ENCODE measurements at places on chromosomes 12 and 14.

GRCh38 chr14:95425369-95426115, 90.9 kb downstream of the SYNE3 start:
- DNase-seq = no peak

GRCh38 chr12:53005215-53005985, 856 bp upstream of the EIF4B start:
- no peak for DNase-seq

DNA sequence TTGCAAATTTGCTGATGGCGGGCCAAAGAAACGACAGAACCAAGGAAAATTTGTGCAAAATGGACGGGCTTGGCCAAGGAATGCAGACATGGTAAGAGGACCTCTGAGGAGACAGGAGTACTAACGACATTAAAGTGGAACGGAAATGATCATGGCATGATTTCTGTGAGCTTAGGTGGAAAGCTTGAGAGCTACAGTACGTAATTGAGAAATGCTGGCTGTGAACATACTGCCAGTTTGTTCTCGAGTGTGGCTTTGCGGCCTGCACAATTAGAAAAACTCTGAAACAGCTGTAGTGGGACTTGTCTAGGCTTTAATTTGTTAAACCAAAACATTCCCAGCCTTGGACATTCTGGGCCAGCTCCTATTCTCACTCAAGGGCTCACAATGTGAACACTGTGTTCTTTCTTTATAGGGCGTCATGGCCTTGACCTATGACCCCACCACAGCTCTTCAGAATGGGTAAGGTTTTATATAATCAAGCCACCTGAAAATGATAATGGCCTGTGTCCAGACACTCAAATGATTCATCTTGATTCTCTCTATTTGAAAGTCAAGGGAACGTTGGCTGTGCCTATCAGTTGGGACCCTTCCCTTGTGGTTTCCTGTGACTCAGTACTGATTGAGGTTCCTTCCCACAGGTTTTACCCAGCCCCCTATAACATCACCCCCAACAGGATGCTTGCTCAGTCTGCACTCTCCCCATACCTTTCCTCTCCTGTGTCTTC, 48.5 kb downstream of the BAZ2A start:
- DNase-seq = no peak

- DNase-seq = no peak
These were observed 146.8 kb upstream of the KITLG start for GRCh38 chr12:88726806-88727720.

DNA sequence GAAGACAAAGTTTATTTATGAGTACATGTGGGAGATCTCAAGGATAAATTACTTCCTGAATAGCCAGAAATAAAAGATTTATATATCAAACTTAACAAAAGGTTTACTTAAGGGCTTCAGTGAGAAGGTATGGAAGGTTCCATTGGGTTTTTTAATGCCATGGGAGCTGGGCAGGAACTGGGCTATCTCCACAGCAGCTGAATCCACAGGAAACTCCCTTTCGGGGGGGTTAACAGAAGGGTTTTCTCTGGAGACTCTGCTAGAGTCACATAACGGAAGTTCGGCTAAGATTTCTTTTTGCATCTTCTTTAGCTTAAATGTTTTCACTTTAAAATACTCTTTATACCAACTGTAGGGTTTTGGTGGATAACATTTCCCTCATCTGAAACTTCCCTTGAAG, 113.5 kb downstream of the UNC79 start:
- no peak for DNase-seq

DNA sequence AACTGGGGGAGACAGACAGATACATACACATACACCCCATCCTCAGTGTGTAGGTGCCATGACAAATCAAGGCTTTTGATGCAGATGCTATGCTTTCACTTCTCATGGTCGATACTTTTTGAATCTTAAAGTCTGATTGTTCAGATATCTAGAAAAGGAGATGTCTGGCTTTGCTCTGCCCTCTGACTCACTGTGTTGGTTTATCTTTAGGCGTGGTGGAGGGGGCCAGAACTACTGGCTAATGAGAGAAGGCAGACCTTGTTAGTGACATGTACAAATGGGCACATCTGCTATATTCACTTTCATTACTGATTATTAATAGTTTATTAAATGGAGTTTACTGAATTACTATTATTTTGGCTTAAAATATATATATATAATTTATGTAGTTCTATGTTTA, 444.3 kb upstream of the RGS6 start:
- no peak for DNase-seq

GRCh38 chr14:33035416-33036194, 96.9 kb downstream of the NPAS3 start:
- no peak for DNase-seq

DNA sequence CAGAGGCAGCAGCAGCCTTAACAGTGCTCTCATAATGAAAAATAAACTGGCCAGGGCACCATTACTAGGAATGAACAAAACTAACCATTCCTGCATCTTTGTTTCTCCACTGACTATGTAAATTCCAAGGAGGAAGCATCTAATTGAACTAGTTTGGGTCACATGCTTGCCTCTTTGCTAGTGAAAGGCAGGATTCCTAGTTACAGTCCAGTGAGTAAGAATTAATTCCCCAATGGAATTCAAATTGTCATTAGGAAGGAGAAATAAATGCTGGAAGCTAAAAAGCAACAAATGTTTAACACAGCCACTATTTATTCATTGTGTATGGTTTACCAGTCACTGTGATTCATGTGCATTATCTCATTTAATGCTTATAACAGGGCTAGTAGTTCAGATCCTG, 316.0 kb downstream of the CCDC91 start:
- no peak for DNase-seq

DNA sequence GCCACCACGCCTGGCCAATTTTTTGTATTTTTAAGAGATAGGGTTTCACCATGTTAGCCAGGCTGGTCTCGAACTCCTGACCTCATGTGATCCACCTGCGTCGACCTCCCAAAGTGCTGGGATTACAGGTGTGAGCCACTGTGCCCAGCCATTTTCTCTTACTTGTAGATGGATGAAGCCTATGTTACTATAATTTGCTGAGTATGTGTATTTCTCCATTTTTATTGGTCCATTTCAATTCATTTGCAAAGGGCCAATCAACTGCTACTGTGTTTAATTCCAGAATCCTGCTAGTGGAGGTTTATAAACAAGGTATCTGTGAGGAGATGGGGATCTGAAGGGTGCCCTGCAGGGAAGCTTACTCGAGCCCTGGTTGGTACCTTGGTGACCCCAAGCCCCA, 101.7 kb upstream of the MAX start:
- DNase-seq = no peak

DNA sequence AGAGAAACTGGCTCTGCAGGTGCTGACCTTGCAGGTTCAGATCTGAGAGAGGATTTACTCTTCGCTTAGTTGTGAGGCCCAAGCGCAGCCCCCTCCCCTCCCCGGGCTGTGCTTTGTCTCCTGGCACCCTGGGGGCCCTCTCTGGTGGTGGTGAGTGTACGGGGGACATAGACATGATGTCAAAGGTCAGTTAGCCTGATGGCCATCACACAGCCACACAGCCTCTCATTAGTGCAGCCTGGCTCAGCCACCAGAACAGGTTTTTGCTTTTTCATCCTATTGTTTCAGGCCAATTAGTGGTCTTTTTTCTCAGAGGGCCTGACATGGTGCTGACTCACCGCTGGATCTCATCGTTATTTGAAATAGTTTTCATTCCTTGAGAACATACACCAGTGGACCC, 437.9 kb downstream of the AACS start:
- no peak for DNase-seq

- no peak for DNase-seq
These were observed 1.9 kb downstream of the RTL1 start for GRCh38 chr14:100901391-100902183.

GRCh38 chr12:93704122-93704521, 26.9 kb downstream of the CRADD start:
- no peak for DNase-seq

DNA sequence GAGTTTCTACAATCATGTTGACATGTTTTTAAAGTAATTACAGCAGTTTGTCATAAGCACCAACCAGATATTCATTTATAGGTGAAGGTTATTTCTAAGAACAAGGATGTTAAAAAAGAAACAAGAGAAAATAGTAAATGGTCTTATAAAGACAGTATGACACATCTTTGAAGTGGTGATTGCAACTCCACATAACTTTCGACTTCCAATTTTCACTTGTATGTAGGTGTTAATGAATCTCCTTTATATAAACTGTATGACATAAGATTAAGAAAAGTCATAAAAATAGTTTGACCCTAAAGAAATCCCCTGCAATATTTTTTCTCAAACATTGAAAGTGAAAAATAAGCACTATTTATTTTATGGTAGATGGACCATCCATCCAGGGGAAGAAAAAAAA, 144.8 kb upstream of the PTPRQ start:
- DNase-seq = no peak

DNA sequence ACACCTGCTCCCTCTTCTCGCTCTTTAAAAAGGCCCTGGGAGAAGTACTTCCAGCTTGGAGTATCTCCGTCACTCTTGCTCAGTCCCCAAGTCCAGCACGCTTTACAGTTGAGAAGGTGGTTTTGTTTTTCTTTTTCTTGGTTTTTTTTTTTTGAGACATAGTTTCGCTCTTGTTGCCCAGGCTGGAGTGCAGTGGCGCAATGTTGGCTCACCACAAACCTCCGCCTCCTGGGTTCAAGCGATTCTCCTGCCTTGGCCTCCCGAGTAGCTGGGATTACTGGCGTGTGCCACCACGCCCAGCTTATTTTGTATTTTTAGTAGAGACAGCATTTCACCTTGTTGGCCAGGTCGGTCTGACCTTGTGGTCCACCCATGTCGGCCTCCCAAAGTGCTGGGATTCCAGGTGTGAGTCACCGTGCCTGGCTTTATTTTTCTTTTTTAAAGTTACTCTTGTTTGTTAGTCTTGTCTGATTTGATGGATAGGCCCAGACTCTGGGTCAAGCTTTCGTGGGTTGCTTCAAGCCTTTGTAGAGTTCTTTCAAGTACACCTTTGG, 1.9 kb downstream of the TDRD9 start:
- DNase-seq = no peak

DNA sequence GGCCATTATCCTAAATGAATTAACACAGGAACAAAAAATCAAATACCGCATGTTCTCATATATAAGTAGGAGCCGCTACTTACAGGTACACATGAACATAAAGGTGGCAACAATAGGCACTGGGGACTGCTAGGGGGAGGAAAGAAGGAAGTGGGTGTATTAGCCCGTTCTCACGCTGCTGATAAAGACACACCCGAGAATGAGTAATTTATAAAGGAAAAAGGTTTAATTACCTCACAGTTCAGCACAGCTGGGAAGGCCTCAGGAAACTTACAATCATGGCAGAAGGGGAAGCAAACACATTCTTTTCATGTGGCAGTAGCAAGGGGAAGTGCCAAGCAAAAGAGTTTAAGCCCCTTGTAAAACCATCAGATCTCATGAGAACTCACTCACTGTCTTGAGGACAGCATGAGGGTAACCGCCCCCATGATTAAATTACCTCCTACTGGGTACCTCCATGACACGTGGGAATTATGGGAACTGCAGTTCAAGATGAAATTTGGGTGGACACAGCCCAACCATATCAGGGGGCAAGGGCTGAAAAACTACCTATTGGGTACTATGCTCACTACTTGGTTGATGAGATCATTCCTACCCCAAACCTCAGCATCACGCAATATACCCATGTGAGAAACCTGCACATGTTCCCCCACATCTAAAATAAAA, 16.4 kb upstream of the MIA2 start:
- DNase-seq = no peak

GRCh38 chr12:56991319-56992246, 14.8 kb downstream of the ZBTB39 start:
- DNase-seq = no peak

DNA sequence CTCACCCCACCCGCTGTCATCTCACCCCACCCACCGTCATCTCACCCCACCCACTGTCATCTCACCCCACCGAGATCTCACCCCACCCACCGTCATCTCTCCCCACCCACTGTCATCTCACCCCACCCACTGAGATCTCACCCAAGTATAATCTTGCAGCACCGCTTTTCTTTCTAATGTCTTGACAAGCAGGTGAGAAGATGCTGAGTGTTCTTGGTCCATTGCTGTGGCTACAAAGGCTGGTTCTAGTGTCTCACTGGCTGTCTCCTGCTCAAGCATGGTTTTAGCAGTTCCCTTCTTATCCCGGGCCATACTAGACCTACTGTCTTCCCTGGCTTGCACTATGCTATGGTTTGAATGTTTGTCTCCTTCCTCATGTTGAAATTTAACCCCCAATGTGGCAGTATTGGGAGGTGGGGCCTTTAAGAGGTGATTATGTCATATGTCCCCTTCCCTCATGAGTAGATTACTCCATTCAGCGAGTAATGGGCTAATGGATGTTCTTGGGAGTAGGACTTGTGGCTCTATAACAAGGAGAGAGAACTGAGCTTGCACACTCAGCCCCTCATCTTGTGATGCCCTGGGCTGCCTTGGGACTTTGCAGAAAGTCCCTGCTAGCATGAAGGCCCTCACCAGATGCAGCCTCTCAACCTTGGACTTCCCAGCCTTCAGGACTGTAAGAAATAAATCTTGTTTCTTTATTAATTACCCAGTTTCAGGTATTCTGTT, 47.7 kb upstream of the PPP2R5C start:
- no peak for DNase-seq

DNA sequence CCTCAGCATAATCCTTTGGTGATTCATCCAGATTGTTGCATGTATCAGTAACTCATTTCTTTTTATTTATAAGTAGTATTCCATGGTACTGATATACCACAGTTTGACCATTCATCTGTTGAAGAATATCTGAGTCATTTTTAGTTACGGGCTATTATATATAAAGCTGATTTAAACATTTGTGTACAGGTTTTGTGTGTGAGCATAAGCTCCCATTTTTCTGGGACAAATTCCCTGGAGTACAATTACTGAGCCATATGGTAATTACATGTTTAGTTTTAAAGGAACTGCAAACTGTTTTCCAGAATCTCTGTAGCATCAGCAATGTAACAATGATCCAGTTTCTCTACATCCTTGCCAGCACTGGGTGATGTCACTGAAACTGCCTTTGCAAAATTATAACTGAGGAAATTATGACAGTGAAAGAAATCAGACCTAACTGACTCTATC, 236.2 kb upstream of the KRR1 start:
- no peak for DNase-seq

DNA sequence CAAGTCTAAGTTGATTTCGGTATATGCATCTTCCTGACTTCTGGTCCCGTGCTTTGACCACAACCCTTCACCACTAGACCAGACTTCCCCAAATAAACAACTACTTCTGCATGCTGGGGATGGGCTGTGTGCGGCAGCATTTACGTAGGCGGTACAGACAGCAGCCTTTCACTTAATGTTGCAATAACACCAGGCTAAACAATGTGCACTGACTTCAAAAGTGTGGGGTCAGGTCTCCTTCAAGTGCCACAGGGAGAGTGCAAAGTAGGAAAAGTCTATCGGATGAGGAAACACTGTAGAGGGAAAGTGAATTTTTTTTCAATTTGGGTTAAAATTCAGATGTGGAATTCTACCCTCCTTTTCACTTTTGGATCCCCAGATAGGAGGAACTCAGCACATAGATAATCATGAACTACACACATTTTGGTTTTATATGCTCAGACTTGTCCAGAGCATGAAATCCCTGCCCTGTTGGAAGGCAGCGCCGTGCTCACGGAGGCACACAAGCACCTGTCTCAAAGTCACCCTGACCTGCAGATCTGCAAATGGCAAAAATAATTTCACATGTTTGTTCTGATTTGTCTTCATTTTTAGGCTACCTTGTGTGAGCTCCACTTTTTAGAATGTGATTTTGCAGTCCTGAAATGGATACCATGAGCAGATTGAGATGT, 3.6 kb upstream of the FOS start:
- DNase-seq = no peak
